GM12891 (cell line): ENCODE measurements at places on chromosomes 11 and 22.

DNA sequence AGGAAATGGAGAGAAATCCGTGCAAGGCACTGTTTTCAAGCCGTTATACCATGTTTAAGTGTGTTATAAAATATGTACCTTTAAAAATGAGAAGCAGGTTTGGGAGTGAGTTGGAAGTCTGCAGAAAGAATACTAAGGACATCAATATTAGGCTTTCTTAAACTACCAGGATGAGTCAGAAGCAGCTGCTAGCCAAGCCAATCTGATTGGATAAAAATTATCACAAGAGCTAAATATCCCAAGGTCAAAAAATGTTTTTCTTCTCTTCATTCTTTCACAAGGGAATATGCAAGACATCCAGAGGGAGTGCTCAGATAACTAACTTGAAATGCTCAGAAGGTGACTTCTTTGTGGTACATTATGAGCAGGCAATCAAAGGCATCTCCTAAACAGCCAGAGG lies 19.3 kb upstream of the CKAP5 start:
- DNase-seq: no peak

- no peak for DNase-seq
Observed at GRCh38 chr11:122158171-122158570, 42.2 kb upstream of the BLID start.

GRCh38 chr22:32355760-32356159 lies 1.9 kb upstream of the RFPL3 start:
- no peak for DNase-seq

DNA sequence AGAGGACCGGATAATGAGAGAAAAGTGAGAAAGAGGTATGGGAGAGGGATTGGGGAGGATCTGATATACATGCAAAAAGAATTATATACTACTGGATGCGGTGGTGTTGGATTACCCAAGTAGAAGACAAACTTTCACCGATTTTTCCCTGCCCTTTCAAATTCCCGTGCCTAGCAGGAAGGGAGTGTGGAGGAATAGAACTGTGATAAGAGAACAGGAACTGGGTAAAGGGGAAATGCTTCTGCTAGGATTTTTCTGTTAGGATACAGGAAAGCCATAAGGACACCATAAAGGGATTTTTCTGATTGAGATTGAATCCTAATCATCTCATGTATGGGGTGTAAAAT lies 480 bp upstream of the MTMR2 start:
- no peak for DNase-seq

GRCh38 chr11:60420015-60420414 lies 9.4 kb upstream of the MS4A5 start:
- no peak for DNase-seq

GRCh38 chr22:34429314-34429713 lies 509.0 kb upstream of the LARGE1 start:
- DNase-seq: no peak

- DNase-seq: no peak
Observed at GRCh38 chr11:76123248-76123647, 83.1 kb downstream of the WNT11 start.

- DNase-seq: no peak
Observed at GRCh38 chr11:114295676-114296604, at the start of gene NNMT. TSS of gene NNMT (plus strand) at chr11:114296399. CDS start at chr11:114296557, 158 bp downstream.

- no peak for DNase-seq
Observed at GRCh38 chr11:110249066-110249465, 47.3 kb downstream of the RDX start.

DNA sequence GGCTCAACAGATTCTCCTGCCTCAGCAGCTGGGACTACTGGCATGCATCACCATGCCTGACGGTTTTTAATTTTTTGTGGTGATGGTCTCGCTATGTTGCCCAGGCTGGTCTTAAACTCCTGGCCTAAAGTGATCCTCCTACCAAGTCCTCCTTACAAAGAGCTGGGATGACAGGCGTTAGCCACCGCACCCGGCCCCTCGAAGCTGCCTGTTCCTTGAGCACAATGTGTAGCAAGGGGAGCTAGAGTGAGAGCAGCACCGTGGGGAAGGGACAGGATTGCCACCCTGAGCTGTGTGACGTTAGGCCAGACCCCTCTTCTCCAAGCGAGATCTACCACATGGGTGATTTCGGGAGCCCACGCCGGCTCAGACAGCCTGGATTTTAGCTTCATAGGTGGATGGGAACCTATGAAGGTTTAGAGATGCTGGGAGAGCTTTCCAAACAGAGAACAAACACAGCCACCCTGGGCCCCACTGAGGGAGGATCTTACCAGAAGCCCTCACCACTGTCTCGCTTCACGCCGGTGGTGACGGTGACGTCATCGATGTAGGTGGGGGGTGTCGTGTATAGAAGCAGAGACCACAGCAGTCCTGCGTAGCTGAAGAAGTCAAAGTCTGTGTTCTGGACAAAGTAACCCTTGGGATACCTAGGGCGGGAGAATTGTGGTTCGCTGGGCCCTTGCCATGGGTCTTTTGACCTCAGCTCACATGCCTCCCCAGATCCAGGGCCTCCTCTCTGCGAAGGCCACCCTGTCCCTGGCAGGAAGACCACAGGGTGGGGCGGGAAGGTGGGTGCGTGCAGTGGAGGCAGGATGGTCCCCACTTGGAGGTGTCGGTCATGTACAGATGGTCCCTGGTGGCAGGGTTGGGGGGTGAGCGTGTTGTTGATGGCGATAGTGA lies 23.1 kb downstream of the RGL4 start:
- DNase-seq: no peak

DNA sequence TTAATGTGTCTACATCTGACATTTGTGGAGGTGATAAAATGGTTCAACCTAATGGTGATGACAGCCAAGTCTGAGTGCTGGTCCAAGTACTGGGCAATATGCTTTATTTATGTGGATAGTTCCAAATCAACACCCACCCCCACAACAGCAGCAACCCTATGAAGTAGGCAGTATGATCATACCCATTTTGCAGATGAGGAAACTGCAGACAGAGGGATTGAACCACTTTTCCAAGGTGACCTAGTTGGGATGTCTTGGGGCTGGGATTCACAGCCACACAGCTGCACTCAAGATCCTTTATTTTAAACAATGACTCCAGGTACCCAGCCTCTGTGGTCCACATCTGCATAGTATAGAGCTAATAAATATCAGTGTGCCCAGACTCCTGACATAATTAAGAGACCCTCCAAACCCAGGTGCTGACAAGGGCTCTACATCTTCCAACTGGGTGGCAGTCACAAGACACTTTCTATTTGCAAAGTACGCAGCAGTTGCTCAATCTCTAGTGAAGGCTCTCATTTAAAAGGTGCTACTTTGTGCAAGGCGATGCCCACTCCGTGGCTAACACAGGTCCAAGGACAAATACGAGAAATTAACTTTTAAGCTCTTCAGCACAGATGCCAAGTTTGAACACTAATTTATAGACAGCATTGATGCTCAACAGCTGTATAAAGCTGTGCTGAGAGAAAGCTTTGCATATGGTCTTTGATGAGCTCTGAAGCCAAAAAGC lies 426.6 kb downstream of the LARGE1 start:
- DNase-seq: no peak

- DNase-seq: no peak
Observed at GRCh38 chr22:36405671-36406538, 18.1 kb upstream of the MYH9 start.

DNA sequence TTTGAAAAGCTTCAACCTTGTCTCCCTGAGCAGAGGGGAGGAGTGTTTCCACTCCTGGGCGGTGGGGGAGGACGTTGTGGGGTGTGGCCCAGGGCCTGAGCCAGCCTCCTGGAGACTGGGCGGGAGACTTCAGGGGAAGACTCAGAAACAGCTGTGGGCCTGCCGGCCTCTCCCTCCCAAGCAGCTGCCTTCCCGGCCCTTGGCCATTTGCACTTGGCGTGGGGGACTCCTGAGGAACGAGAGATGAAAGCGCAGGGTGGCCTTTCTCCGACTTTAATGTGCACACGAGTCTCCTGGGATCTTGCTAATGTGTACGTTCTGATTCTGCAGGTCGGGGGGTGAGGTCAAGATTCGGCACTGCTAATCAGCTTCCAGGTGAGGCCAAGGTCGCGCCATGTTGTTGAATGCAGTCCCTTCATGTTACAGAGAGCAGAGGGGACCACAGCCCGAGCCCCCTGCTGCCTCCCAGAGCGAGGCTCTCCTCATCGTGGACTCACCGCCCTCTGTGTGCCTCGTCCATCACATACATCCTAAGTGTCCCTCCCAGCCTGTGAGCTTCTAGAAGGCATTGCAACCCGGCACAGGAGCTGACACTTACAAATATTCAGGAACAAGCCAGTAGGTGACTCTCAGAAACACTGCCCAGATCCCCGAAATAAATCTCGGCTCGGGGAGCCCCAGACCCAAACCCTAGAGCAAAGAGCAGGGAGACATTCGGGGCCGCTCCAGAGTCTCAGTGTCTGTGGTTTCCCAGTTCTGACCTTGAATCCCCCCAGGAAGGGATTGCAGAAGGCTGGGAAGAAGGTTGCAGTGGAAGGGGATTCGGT lies 7.7 kb downstream of the LIF start:
- DNase-seq: no peak

GRCh38 chr11:120632579-120632978 lies 121.0 kb downstream of the GRIK4 start:
- DNase-seq: peak; percentile 51

GRCh38 chr11:57307666-57308270 lies 17.0 kb downstream of the TNKS1BP1 start:
- no peak for DNase-seq

DNA sequence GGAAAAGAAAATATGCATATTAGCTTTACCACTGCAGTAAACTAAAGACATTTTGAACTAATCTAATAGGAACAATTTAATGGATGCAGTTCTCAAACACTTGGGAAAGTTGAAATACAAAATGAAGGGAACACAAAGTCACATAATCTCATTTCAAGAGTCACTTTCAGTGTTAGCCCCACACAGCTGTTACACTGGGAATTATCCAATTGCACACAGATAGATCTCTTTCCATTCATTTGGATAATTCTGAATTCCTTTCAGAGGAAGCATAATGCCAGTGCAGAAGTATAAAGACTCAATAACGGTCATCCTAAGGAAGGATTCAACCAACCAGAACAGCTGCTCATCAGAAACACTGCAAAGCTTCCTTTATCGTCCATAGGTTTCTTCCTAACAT lies 173.3 kb downstream of the GRIA4 start:
- DNase-seq: no peak

- DNase-seq: peak; percentile 70
Observed at GRCh38 chr22:42661985-42662831, 13.0 kb upstream of the CYB5R3 start.

DNA sequence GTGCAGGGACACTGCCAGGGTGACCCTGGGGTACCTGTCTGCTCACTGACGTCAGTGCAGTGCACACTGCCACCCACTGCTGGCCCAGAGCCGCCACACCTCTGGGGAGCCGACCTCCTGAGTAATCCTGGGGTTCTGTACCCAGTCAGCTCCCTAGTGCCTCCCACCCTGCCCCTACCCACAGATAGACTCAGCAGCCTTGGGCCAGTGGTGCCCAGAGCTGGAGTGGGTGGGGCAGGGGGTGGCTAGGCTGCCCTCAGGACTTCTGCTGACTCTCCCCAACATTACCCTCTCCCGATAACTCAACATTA lies 5.8 kb downstream of the NRXN2 start:
- DNase-seq: no peak

DNA sequence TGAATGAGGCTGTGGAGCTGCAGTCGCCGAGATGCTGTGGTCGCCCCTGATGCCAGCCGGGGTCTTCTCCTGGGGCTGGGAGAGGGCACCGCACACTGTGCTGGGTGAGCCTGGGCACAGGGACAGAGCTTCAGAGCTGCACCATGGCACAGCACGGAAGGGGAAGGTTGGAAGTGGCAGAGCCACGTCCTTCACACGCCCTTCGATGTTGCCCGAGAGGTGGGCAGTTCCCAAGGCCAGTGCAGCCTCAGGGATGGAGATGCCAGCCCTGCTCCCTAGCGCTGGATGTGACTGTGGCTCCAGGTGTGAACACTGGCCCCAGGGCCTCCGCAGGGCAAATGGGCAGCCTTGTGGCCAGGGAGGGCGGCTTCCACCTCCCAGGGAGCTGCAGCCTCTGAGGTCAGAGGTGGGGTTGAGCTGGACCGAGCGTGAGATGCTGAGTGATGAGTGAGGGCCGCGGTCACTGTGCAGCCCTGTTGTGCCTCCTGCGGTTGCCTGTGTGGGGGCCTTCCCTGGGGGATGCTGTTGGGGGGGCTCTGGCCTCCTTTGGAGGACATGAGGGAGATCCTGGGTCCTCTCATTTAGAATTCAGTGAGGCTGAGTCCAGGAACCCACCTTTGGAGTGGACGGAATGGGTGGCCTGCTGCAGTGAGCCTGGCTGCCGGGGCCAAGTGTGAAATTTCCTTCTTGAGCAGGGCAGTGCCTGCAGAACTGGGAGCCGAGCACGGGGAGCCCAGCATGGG lies 1090.0 kb downstream of the BRD1 start:
- no peak for DNase-seq

DNA sequence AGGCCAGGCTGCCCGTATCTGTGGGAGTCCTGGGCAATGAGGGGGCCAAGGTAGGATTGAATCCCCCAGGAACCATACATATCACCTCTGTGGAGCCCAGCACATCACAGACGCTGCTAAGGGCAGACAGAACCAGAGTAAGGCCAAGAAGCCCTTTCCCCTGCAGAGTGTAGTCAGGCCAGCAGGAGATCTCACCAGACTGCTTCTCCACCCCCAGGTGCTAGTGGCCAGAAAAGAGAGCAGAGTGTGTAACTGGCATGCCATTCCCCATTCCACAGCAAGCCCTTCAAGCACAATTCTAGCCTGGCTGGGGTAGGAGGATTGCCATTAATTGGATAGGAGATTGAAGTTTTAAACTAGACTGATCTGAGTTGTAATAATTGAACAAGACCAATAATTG lies 28.0 kb upstream of the FCHSD2 start:
- DNase-seq: no peak

DNA sequence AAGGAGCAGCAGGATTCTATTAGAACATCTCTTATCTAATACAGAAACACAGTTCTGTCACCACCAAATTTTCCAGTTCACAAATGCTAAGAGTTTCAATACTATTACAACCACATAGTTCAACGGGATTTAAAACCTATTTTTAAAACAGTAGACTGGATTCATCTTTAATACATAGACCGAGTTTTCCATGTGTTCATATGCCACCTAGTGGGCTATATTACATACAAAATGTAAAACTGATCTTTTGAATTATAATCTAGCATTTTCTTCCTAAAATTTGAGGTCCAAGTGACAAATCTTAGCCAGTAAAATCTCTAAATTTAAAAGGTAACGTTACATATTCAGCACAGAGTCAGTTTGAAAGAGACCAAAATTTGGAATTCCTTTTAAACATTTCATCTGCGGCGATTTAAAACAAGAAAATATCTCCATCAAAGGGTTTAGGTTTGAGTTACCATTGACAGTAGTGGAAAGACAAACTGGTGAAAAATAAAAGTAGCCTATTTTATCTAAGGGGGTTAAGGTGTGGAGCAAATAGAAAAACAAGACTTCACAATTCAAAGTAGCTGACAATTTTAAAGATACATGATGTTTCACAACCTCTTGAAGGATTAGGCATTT lies 269.3 kb upstream of the MPPED2 start:
- DNase-seq: no peak

- no peak for DNase-seq
Observed at GRCh38 chr11:130623670-130624668, 175.5 kb downstream of the ADAMTS15 start.

- no peak for DNase-seq
Observed at GRCh38 chr11:21323617-21324016, 654.2 kb downstream of the NELL1 start.

GRCh38 chr11:84626256-84626655 lies 1000.9 kb downstream of the DLG2 start:
- DNase-seq: no peak
